Temporal lobe (tissue), 4 donors: ENCODE measurements at places on chromosomes 16 and 17. TPM values are rescaled to one million over a fixed set of nuclear protein-coding genes. Genes with fewer than 3 reads are reported as not detected.

The PRCD gene
- 2.0 TPM for total RNA-seq

The MYH10 gene
- 107 TPM for total RNA-seq

The PARD6A gene
- 5.2 TPM for total RNA-seq

The CCDC200 gene
- not detected for total RNA-seq

The MYOCD gene
- 0.25 TPM for total RNA-seq

The PIRT gene
- 0.98 TPM for total RNA-seq

The TSR3 gene
- total RNA-seq, result 32.2 TPM

The GCGR gene
- total RNA-seq, result not detected

The RAB26 gene
- total RNA-seq, result 4.4 TPM

The CCDC78 gene
- total RNA-seq, result 2.5 TPM

The BLMH gene
- 29.5 TPM for total RNA-seq

The MVP gene
- 3.9 TPM for total RNA-seq

The PRRT2 gene
- total RNA-seq, result 21.9 TPM

The KAT2A gene
- total RNA-seq, result 11.3 TPM

The TMEM11 gene
- total RNA-seq, result 5.9 TPM

The FAM171A2 gene
- 43.3 TPM for total RNA-seq

The EEF2K gene
- 9.6 TPM for total RNA-seq

The AGRP gene
- total RNA-seq, result not detected

The NOTUM gene
- total RNA-seq, result 0.25 TPM
